Brain (organoid and tissue), 16 donors: ENCODE measurements at places on chromosomes 16 and 17.
A peak's percentile ranks its signal among the peaks of the same experiment; 100 is the strongest.

DNA sequence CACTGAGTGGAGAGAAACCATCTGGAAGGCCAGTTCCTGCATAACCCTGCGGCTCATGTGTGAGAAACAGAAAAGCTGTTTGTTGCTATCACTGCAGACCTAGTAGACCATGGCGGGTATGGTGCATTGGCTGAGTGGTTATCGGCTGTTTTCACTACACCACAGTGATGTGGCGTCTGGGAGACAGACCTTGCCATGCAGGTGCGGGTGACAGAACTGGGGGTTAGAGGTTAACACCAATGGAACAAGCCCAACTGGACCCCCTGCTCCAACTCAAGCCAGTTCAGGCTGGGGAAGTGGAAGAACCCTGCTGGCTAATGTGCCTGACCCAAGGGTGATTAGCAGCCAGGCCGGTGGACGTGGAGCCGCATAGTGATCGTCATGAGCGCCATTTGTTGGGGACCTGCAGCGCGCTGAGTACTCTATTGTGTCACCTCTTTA lies 91.9 kb downstream of the IRF8 start:
- DNase-seq: no peak

GRCh38 chr17:66474806-66475497 lies 172.5 kb downstream of the PRKCA start:
- no peak for DNase-seq

DNA sequence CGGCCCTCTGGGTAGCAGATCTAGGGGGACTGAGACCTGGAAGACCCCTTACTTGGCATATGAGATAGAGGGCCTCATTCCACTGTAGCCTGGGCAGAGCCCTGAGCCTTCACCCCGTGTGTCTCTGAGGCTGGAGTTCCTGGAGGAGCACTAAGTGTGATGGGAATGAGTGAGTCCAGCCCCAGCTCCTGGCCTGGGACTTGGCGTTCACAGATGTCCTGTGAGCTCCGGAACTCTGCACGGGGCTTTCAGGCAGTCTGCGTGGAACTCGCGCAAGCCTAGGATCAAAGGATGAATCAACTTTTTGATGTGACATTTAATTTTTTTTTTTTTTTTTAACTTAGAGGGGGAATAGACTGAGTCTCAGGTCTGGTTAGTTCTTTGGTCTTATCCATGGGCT lies 1.8 kb downstream of the NKD1 start:
- no peak for DNase-seq

- no peak for DNase-seq
Measured at GRCh38 chr16:26526633-26527032, 540.1 kb upstream of the C16orf82 start.

DNA sequence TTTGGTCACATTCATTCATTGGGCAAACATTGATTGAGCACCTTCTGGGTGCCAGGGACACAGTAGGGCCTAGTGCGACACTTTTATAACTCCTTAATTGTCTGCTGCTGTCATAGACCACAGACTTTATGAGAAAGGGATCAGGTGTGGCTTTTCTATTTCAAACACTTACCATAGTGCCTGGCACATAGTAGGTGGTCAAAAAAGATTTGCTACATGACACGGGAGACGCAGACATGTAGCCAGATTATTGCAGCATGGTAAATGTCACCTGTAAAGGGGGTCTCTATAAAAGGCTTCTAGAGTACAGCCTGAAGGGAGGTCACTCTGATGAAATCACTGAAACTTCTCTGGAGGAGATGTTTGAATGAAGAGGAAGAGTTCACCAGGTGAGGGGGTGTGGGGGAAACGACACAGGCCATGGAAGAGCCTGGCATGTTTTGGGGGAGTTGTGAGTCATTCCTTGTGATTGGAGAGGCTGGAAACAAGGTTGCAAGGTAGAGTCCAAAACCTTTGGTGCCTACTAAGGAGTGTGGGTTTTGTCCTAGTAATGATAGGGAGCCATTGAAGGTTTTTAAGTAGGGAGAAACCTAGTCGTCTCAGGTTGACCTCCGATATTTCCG lies 1.6 kb downstream of the RSAD1 start:
- DNase-seq: no peak

- DNase-seq: no peak
Measured at GRCh38 chr16:19874026-19874425, 10.6 kb downstream of the GPRC5B start.

GRCh38 chr16:24318680-24319079 lies 62.5 kb downstream of the CACNG3 start:
- no peak for DNase-seq

- no peak for DNase-seq
Measured at GRCh38 chr17:81685108-81685507, 1.3 kb downstream of the HGS start.

- DNase-seq: peak; percentile 63
Measured at GRCh38 chr17:64306850-64307463, 43.9 kb upstream of the TEX2 start.

DNA sequence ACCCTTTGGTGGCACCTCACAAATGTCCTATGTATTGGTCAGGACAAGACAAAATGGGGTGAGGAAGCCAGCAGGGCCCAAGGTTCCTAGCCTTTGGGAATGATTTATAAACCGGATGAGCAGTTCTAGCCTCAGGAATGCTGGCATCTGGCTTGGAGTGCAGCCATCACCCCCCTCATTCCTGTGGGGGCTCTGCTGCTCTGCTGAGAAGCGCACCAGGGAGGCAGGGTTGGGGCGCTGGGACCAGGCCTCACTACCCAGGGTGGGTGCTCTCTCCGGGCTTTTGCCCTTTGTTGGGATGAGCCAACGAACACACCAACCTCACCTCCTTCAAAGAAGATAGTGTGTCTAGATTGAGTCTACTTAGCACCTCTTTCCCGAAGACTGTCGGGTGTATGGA lies 39.2 kb downstream of the TMEM11 start:
- no peak for DNase-seq

DNA sequence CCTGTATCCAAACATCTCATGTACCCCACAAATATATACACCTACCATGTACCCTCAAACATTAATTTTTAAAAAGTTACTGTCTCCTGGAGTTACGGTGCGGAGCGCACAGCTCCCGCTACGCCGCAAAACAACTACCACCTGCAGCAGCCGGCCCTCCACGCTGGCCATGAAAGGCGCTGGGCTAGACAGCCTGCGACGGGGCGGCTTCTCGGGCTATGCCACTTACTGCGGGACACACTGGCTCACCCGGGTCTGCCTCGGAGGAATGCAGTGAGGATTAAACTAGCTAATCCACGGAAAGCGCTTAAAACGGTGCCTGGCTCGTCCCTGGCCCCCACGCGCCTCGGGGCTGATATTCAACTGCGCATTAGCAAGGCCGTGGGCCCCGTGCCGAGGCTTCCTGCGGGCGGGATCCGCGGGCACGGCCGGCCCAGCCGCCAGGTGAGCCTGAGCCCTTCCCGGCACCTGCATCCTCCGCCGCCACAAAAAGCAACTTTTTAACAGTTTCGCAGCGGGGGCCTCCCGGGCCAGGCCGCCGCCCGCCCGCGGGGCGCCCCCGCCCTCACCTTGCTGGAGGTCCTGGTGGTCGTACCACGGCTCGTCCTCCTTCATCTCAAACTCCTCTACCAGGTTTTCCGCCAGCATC lies 633 bp downstream of the CDR2 start:
- DNase-seq: no peak
